ENCODE measurements at places on chromosomes 11 and 22.

DNA sequence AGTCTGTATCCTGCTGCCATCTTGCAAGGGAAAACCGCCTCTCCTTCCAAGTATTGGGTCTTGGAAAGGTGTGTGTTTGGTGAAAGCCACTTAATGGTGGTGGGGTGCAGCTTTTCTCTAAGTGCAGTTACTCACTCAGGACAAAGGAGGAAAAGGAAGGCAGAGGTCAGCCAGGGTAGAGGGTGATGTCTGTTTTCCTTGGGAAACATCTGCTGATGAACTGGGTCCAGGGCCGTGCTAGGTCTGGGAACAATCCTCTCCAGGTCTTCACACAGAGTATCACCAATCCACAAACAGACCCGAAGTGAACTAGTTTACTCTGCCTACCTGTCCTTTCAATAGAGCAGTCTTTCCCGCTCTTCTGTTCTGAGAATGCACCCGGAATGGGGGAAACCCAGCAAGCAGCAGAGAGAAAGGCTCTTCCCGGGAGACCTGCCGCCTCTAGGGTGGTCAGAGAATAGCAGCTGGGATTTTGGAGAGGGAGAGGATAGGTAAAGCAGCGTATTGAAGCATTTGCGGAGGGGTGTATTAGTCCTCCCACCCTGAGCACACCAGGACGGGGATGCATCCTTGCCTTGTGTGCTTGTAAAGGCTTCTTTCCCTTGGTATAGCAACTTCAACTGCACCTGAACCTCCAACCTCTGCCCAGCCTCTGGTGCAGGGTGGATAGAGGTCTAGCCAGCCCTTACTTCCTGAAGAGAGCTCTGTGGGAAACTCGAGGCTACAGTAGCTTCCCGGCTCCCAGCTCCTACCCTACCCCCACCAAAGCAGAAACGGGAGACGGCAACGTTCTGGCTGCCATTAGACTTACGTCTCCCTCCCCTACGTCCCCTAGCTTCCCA, 20.7 kb downstream of the LHFPL7 start:
- DNase-seq: no peak

DNA sequence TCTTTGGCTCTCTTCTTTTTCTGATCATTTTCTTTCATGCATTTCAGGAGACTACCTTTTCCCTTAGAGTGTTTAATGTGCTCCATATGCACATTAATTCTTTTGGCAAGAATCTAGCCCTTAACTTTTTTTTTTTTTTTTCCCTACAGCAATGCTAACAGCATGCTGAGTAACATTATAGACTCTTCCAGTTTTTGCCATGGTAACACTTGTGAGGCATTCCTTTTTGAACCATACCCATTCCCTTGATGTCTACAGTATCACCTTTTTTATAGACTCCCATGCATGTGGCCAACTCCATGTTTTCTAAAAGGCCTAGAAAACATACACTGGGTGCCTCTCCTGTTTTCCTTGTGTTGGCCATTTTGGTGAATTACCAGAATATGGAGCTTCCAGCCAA, 2.9 kb upstream of the MRPL17 start:
- DNase-seq: no peak

DNA sequence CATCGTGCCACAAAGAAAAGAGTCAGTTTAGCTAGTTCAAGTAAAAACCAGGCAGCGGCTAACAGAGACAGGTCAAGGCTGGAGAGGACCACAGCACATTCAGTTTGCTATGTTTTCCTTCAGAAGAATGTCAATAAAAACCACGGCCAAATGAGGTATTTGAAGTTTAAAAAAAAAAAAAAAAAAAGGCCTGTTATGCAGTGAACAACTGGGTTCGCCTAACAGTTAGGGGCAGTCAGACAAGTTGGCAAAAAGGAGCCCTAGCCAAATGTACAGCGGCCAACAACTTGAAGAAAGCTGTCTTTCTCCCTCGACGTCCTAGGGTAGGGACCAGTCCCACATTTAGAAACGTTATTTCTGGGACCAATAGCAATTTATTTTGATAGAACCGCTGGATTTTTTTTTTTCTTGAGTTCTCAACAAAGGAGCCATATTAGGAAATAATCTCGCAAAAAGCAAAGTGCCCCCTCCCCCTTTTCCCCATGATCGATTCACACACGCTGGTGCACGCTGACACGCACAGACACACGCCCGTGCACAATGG, 237.8 kb downstream of the TTC28 start:
- no peak for DNase-seq

- DNase-seq: no peak
Measured at GRCh38 chr11:83044958-83045712, 26.6 kb downstream of the RAB30 start.

DNA sequence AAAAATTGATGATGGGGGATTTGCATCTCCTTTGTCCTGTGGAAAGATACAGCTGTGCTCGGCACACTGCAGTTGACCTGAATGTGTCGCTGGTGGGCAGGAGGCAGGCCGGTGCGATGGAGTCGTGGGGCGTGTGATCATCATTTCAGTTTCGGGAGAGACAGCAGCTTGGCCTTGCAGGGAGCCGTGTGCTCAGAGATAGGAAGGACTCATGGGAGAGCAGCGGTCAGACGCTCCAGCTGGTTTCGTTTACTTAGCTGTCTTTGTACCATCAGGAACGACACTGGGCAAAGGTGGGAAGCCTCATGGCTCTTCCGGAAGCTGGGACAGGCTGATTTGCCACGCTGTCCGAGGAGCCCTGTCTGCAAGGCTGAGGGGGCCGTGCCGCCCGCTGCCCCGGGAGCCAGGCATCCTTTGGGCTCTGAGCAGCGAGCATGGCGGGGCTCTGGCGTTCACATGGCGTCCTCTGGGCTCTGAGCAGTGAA, 32.7 kb downstream of the GRAMD4 start:
- no peak for DNase-seq

GRCh38 chr11:44861849-44862557, 88.7 kb downstream of the TP53I11 start:
- DNase-seq: peak; percentile 83

GRCh38 chr22:47807506-47807905, 1045.1 kb downstream of the TBC1D22A start:
- DNase-seq: no peak

DNA sequence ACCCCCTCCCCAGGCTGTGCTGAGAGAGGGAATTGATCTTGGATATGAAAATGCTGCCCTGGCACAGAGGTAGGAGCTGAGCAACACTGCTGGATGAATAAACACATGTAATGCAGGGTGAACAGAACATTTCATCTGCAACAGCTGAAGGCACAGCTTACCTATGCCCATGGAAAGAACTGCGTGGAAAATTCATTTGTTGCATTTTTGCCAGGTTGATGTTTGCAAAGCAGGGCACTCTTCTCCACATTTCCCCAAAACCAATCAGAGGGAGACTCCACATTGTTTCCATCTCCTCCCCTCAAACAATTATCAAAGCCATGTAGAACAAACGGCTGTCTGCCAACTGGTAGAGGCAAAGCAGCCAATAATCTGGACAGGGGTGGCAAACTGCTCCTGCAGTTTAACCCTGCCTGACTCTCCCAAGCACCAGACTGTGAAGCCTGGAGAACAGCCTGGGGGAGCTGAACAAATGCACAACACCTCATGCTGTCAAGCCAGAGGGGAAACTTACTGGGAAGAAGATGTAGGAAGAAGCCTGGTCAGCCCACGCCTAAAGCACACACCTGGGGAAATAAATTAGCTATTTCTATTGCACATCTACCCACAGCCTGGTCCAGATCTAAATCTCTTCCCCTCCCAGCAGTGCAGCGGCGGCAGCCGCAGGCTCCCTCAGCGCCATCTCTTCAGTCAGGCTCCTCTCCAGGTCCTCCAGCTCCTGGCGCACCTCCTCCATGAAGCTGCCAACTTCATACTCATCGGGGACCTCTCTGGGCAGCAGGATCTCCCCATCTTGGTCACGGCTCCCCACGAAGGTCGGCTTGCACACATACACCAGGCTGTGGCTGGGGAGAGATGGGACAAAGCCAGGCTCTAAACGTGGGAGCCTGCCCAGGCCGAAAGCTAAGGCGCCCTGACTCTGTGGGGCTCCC, 44.3 kb downstream of the DKK3 start:
- DNase-seq: no peak

- no peak for DNase-seq
Measured at GRCh38 chr22:44400763-44401060, 88.0 kb upstream of the SHISAL1 start.

DNA sequence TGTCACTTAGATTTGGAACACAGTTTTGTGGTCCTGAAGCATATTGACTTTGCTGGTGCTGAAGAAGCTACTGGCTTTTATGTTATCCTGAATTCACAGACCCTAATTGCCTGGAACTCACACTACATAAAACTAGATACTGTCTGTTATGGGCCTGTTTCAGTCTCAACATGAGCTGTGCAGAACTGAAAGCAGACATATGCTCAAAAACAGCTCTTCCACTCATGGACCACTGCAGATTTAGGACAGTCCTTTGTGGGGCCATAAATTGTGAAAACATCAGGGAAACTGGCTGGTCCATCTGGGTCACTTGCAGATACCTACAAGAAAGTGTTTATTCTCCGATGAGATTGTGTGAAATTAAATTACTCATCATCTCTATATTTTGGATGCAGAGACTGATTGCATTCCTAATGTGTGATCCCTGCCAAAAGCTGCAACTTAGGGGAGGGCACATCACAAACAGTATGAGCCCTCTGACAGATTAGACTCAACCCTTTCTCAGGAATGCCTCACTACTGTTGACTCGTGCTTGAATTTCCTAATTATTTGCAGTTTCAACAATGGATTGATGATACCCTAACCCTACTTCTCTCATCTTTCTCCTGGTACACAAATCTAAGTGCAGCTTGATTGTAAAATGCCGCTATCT, 10.2 kb upstream of the CLNS1A start:
- DNase-seq: no peak

DNA sequence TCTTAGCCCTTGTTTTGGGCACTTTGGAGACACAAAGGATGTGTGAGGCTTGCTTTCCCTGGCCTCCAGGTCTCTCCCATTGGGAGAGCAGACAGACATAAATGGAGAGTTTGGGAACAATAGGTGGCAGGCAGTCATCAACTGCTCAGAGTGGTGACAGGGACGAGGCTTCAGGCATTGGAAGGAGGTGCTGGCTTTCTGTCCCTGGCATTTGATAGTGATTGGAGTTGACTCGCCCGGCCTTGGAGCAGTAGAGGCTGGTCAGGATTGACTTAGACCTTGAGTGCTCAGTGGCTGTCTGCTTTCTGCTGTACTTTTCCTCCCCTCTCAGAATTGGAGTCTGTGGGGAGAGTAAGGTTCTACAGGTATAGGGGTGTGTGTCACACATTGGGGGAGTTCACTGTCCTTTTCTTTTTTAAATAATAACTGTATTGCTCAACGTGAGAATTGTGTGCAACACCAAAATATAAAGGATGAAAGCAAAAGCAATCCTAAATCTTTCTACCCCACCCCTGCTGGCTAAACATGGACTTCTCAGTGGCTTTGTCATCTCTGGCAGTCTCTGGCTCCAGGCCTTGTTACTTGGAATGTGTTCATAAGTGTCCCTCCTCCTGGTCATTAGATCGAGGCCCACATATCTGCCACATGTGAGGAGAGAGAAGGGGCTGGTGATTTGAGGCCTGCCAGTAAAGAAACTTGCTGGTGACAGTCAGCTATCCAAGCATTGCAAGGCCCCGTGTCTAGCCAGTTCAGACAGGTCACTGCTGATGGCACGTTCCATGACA, 21.1 kb downstream of the SHISA8 start:
- DNase-seq: no peak

DNA sequence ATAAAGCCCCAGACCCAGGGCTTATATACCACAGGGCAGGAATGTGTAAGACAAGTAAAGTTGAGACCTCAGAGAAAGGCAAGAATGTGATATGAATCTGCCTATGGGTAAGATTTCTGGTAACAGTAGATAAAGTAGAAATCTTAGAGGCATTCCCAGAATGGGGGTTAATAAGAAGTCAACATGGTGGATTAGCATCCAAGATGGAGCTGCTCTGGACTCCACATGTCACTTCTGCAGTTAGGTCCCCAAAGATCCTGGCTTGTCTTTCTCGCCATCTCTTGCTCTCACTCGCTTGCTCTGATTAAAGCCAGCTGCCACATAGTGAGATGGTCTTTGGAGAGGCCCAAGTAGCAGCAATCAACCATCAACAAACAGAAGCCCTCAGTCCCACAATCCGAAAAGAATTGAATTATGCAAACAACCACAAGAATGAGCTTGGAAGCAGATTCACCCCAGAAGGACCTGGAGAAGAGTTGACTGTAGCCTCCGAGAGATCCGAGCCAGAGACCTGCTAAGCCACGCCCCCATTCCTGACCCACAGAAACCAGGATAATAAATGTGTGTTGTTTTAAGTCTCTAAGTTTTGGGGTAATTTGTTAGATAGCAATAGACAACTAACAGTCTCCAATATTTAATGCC, 5.4 kb upstream of the C11orf86 start:
- DNase-seq: no peak

DNA sequence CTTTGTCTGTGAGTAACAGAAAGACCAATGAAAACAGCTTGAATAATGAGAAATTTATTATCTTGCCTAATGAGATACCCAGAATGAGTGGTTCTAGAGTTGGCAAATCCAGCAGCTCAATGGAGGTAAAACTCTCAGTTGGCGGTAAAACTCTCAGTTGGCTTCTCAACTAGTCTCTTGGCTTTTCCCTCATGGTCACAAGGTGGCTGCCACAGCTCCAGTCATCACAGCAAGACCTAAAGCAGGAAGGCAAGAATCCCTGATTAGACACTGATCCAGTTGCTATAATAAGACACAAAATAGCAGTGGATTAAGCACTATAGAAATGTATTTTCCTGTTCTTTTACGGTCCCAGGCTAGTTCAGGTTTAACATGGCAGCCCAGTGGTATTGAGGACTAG, 37.5 kb upstream of the TSPAN18 start:
- DNase-seq: no peak

GRCh38 chr11:8081591-8082250, 710 bp downstream of the TUB start:
- DNase-seq: no peak

DNA sequence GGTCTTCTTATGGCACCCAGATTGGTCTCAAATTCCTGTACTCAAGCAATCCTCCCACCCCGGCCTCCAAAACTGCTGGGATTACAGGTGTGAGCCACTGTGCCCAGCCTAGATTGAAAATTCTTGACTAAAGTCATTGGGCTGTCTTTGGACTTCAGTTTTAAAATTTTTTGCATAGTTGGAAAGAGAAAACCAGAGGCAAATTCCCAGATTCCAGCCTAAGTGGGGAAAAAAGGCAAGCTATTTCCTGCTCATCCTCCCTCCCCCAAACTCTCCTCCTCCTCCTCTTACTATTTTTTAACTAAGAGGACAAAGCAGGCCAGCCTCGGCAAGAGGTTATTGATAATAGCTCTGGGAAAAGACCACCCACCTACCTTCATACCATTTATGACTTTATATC, 78.6 kb upstream of the CLMP start:
- no peak for DNase-seq

DNA sequence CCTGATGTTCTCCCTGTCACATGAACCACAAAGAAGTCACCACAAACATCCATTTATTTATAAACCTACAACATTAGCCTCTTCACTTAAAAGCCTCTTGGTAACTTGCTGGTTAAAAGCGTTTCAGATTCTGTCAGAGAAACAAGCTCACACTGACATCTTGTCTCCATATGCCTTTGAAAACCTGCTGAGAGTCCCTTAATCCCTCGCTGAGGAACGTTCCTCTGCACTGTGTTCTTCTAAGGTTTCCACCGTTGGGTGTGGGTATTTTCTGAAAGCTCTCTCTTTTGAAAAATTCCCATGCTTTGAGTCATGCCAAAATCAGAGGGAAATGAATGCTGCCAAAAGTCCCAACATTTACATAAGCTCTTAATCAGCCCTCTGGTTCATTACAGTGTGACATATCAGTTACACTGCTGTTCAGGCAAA, 149.8 kb downstream of the CCDC34 start:
- DNase-seq: no peak

- DNase-seq: no peak
Measured at GRCh38 chr11:57154739-57155138, 27.0 kb upstream of the LRRC55 start.

Measured in stimulated activated CD8-positive, alpha-beta memory T cell treated with anti-CD3 and anti-CD28 coated beads, Interleukin-15, amount 100 ng/mL, for 4 hours (primary cell).